NCI-H1048 (cell line): ENCODE measurements at places on chromosomes 1 and 21.
A peak's percentile ranks its signal among the peaks of the same experiment; 100 is the strongest.

DNA sequence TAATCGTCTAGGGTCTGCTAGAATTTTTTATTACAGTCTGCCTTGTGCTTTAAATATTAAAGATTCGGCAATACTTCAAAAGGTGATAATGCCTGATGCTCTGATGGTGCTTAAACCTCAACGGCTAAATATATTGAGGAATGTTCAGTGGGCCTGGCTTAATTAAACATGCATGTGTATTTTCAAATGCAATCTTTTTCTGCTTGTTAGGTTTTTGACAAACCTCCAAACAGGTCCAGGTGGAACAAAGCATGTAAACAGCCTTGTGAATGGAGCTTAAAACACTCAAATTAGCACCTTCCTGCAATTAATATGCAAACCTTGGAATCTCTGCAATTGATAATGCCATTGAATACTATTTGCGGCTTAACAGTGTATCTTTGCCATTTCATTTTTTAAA is 334.9 kb downstream of the BARHL2 start:
- no peak for DNase-seq

GRCh38 chr1:205325334-205325884 is 3.9 kb upstream of the NUAK2 start:
- DNase-seq: peak; percentile 65

DNA sequence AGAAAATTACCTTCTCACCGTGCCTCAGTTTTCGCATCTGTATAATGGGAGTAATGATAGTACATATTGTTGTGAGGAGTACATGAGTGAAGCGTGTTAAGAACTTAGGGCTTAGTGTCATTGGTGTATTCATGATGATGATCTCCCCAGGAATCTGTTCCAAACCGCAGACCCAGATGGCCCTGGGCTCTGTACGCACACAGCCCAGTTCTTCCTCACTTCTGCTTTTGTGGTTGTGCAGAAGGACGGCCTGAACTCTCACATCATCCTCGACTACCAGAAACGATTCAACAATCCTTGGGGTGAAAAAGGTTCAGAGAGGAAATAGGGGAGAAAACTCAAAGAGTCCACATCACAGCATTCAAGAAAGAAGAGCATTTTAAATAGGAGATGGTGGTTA is 323.0 kb downstream of the CAMTA1 start:
- DNase-seq: no peak

DNA sequence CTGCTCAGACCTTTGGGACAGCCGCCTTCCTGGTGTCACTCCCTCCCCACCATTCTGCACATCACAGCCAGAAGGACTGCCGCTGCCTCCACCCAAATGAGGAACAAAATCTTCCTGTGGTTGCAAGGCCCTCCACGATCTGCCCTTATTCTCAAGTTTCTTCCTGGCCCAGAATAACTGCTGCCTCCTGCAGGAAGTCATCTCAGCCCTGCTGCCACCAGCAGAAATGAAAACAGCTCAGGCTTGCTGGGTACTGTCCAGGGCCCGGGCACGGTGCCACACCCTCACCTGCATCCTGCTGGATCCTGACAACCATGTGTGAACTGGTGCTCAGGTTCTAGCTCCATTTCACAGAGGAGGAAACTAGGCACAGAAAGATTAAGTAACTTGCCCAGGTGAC is 2.8 kb downstream of the CLDN19 start:
- no peak for DNase-seq

DNA sequence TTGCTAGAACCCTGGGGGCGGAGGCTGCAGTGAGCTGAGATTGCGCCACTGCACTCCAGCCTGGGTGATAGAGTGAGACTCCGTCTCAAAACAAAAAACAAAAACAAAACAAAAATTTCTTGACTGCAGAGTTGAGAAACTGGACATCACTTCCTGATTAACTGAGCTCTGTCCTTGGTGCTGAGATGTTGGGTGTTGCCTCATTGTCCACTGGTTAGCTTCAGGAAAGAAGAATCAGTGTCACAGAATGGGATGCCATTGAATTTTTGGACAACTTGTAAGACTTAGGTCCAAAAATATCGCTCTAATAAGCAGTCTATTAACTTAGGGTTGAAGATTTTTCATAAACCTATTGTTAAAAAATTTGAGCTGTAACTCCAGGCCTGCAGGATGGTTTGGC is 23.8 kb upstream of the KCNA10 start:
- no peak for DNase-seq

GRCh38 chr1:206975306-206975705 is 5.0 kb upstream of the FCAMR start:
- no peak for DNase-seq

DNA sequence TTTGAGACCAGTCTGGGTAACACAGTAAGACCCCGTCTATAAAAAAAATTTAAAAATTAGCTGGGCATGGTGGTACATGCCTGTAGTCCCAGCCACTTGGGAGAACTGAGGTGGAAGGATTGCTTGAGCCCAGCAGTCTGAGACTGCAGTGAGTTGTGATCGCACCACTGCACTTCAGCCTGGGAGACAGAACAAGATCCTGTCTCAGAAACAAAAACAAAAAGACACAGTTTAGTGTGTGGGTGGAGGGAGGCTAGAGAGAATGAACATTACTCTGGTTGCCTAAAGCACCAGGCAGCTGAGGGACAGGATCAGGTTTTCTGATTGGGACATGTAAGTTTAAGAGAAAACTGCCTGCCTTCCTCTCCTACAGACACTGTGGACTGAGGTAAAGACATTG is 42.3 kb downstream of the VAMP4 start:
- DNase-seq: no peak

DNA sequence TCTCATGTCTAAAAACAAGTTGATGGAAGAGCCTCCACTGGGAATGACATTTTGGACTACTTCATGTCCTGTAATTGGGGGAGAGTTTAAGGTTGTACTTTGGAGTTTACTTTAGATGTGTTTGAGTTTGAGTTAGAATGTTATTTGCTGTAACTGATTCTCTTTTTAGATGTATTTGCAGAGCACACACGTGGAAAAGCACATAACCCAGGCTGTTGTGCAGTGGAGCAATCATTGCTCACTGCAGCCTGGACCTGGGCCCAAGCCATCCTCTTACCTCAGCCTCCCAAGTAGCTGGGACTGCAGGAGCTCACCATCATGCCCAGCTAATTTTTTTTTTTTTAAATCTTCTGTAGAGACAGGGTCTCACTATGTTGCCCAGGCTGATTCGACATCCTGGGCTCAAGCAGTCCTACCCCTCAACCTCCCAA is 36.7 kb upstream of the SH3D21 start:
- DNase-seq: no peak

GRCh38 chr1:174712541-174712940 is 264.8 kb downstream of the GPR52 start:
- DNase-seq: no peak

- DNase-seq: no peak
Measured at GRCh38 chr1:242025681-242026080, 26.8 kb upstream of the MAP1LC3C start.

GRCh38 chr1:205066141-205066818 is 18.0 kb downstream of the TMEM81 start:
- DNase-seq: no peak

- DNase-seq: no peak
Measured at GRCh38 chr1:198563583-198563982, 23.1 kb upstream of the ATP6V1G3 start.

DNA sequence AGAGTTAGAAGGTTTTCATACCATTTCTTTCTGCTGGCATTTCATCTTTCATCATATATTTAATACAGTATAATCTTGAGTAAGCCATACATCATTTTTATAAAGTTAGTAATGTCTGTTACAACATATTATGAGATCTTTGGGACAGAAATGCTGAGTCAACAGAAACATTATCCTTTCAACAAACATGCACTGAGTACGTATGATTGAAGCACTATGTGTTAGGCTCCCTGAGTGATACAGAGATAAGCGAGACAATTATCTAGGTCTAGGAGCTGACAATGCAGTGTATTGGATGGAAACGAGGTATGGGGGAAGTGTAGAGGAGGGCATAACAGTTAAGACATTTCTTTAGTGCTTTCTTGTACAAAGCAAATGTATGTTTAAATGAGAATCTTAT is 19.7 kb upstream of the GPR52 start:
- no peak for DNase-seq

DNA sequence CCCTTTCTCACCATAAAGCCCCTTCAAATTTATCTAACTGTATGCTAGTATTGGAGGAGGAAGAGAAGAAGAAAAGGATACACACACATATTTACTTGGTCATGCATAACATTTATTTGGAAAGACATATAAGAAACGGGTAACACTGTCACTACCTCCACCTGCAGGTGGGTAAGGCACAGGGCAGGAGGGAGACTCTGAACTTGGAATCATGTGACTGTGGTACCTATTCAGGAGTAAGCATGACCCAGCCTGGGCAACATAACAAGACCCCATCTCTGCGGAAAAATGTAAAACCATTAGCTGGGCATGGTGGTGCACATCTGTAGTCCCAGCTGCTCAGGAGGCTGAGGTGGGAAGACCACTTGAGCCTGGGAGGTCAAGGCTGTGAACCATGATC is 1.4 kb upstream of the PADI6 start:
- no peak for DNase-seq

DNA sequence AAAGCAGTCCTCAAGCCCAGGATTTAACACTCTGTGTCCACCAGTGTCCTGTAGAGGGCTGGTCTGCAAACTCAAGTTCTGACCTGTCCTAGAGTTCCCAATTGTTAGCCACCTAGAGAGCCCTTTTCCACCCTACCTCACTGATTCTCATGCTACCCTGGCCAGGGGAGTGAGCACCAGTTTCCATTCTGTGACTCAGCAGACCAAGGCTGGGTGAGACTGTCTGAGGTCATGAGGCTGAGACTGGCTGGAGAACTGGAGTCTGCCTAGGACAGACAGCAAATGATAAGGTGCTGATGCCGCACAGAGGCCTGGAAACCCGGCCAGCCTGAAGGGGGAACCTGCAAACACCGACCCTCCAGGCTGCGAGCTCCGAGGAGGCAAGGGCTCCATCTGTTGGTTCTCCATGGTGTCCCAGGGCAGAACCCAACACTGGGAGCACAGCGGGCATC is 13.7 kb downstream of the GLIS1 start:
- no peak for DNase-seq

DNA sequence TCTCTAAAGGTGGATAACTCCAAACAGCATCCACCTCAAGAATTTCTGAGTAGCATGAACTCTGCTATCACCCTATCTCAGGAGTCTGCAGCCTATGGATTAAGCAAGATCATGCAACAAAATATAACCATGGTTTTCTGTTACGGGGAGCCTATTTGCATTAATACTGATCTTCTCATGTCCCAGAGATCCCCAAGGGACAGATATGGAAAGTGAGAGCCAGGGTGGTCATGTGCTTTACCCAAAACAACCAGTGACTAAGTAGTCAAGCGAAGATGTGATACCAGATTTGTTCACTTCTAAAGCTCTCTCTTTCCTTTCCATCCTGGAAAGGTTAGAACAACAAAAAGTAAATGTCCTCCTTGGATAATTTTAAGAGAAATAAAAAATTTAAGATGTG is 125.1 kb downstream of the PRRX1 start:
- no peak for DNase-seq

- DNase-seq: no peak
Measured at GRCh38 chr1:5165762-5166161, 511.4 kb downstream of the AJAP1 start.

DNA sequence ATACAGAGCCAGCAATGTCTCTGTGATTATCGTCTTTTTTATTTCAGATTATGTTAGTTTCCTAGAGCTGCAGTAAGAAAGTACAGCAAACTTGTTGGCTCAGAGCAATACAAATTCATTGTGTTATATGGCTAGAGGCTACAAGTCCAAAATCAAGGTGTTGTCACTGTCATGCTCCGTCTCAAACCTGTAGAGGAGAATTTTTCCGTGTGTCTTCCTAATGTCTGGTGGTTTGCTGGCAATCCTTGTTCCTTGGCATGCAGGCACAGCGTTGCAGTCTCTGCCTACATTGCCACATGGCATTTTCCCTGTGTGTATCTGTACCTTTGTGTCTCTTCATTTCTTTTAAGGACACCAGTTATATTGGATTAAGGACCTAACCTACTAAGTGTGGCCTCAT is 244.4 kb downstream of the LRRIQ3 start:
- no peak for DNase-seq

DNA sequence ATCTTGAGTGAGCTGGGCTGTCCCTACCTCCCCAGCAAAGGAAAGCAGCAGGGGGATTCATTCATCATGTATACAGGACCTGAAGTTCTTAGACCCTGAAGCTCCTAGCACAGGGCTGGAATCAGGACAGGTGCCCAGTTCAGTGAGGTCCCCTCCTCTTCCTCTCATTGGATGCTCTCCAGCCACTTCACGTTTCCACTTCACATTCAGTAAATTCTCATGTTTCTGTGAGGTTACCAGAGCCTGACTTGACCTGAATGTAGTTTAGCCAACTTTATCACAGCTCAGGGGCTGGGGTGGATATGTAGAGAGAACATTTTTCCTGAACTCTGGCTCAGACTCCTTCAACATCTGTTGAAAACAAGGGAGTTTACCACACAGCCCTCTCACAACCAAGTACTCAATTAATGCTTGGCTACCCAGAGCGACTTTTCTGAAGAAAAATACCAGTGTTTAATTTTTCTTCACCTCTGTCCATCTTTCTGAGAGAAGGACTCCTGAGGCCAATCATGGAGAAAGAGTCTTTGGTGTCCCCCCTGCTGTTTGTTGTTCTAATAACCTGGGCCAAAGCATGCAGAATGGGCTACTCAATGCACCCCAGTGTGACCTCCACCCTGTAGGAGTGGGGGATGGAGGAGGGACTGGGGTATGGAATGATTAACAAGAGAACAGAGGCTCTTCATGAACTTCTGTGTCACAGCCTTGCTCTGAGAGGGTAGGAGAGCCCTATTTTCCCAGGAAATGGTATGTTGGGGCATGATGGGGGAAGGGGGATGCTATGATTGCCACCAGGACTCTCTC is 108.3 kb upstream of the FGGY start:
- no peak for DNase-seq

DNA sequence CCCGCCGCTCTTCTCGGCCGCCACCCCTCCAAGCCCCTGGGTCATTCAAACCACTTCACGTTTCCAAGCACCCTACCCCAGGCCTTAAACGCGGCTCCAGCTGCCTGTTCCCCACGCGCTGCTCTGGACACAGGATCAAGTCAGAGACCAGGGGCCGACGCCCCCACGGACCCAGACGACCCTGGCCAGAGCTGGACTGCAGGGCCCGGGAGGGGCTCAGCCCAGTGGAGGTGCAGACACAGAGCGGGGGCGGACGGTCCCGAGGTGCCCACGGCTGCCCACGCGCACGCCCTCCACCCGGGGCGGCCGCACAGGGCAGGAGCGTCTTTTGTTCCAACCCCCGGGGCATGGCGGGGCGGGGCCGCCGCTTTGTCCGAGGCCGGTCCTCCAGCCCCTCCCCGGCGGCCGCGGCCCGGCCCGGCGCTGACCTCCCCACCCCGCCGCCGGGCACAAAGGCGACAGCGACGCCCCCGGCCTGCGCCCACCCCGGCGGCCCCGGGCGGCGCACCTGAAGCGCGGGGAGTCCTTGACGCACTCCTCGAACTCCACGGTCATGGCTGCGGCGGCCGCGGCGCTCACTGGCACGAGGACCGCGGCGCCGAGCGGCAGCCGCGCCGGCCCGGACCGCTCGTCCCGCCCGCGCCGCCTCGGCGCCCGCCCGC is 338 bp downstream of the ACAP3 start:
- DNase-seq: no peak

GRCh38 chr1:23613191-23614031 is 54.1 kb upstream of the ID3 start:
- DNase-seq: no peak
